ENCODE measurements at places on chromosomes 5 and 9. TPM values are rescaled to one million over a fixed set of nuclear protein-coding genes. Genes with fewer than 3 reads are reported as not detected.

The SMIM32 gene
- polyA plus RNA-seq: 19.5 TPM

The CARD19 gene
- 15.7 TPM for polyA plus RNA-seq

The SMIM33 gene
- polyA plus RNA-seq: not detected

The OTP gene
- not detected for polyA plus RNA-seq

The KLF9 gene
- polyA plus RNA-seq: 7.4 TPM

Measured in left renal pelvis (tissue), 4 donors.